ENCODE measurements at places on chromosomes 3 and 15.

- DNase-seq: no peak
Measured at GRCh38 chr15:78306176-78306774, 6.9 kb upstream of the SKIC8 start.

DNA sequence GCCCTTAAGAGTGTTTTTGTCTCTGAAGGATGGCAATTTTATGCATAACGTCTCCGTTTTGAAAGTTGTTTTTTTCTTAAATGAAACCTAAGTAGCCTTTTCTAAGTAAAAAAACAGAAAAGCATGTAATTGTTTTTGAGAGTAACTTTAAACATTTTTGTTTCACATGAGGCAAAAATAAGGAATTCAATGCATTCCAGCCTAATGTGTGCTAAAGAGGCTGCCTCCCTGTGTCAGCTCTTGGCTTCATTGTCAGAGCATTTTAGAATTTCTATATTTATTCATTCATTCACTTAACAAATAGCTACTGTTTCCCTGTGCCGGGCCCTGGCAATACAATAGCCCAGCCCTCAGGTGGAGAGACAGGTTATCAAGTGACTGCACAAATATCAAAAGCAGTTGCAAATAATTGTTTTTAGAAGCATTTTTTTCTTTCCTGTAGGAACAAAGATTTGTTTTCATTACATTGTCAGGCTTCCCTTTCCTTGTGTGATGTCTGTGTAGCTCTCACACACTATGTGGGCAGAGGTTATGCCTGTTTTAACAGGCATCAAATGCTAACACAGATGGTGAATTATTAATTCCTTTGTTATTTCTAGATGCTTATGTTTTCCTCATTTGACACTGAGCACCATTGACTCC lies 81.9 kb downstream of the CCK start:
- no peak for DNase-seq

DNA sequence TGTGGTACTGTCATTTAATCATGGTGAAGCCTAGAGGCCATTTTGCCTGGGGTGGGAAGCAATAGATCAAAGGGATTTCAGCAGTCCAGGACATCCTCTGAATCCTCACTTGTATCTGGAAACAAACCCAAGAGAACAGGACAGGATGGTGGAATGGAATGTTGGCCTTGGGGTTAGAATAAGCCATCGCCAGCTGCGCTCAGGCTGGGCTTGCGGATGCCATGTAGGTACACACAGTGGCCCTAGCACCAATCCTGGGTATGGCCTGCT lies 76.5 kb upstream of the ALDH1A3 start:
- DNase-seq: no peak

- no peak for DNase-seq
Measured at GRCh38 chr15:70834999-70835398, 19.0 kb downstream of the LARP6 start.

DNA sequence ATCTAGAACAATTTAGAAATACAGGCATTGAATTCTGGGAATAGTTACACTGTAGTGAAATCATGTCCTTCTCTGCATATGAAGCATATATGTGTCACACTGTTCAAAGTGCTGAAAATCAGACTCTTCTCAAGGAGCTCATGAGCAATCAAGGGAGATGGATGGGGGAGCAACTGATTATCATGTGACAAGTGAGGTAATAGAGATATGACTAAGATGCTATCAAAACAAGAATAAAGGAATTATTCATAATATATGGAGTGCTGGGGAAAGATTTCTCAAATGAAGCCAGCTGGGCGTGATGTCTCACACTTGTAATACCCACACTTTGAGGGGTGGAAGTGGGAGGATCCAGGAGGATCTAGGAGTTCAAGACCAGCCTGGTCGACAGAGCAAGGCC lies 74.9 kb upstream of the CHRNB4 start:
- no peak for DNase-seq

- DNase-seq: no peak
Measured at GRCh38 chr3:10471054-10471688, 34.2 kb downstream of the ATP2B2 start.

- no peak for DNase-seq
Measured at GRCh38 chr15:48358229-48359152, 27.3 kb downstream of the DUT start.

- peak; percentile 82 for DNase-seq
Measured at GRCh38 chr15:52481915-52482314, 46.8 kb downstream of the MYO5A start.

DNA sequence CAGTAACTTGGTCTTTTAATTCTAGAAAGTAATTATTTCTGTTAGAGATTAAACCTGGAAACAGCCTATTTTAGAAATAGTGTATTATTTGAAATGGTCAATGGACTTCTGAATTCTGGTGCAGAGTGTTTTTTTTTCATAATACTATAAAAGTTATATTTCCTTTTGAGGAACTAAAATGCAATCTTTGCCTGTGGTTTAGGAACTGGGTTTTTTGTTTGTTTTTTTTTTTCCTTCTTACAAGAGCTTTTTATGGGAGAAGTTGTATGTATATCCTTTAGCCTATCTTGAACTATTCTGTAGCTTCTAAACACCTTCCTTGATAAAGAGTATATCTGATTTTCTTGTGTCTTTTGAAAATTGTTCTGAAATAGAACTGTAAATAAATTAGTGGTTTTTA lies 88.3 kb downstream of the ARIH1 start:
- DNase-seq: no peak

GRCh38 chr3:79874646-79875045 lies 106.8 kb upstream of the ROBO1 start:
- no peak for DNase-seq

GRCh38 chr15:51092480-51093040 lies 2.1 kb downstream of the TNFAIP8L3 start:
- DNase-seq: no peak

GRCh38 chr3:22886439-22887068 lies 316.6 kb upstream of the UBE2E2 start:
- no peak for DNase-seq

DNA sequence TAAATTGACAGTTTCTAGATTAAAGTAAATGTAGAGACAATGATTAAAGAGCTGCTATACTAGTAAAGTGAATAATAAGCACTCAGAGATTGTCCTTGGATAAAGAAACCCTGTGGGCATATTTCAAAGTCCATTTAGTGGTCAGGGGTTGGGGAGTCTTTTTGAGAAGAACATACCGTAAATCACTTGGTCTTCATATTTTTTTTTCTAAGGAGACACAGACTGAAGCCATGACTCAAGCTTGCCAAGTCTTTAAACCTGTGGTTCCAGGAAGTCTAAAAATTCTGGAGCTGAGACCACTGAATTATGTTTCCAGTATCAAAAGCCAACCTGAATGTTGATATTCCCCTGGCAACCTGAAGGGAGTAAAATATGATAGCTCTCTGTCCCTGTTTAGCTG lies 171.0 kb downstream of the TPRG1 start:
- DNase-seq: no peak
